ENCODE measurements at places on chromosomes 7 and 10.

GRCh38 chr7:30180718-30181117 is 45.9 kb downstream of the MTURN start:
- no peak for DNase-seq

DNA sequence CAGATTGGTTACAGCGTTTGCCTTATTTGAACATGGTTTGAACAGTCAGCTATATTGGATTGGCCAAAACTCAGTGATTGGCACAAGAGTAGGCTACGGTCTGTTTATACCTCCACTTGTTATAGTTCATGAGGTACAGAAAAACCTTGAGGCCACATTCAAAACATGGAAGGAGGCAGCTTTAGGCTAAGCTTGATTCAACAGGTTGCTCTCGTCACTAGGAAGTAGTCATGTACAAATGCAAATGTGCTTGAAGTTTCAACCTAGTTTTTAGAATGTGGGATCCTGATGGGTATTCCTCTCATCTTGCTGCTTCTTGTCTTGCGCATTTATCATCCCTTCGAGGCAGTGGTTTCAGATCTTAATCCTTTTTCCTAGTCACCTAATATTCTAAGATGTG is 132.1 kb downstream of the MGMT start:
- no peak for DNase-seq

DNA sequence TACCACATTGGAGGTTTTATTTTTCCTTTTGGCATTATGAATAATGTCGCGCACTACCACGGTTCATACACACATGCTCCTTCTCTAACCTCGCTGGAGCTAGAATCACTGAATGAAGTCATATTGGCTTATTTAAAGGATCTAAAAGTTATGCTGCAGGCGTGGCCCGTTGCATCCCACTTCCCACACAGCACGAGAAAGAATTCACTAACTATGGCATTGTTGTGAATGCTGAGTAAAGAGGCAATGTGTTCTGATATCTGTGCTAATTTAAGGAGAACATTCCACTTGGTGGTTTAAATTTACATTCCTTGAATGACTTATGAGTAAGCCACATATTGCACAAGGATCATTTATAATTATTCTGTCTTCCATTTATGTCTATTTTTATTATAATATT is 20.7 kb downstream of the TCERG1L start:
- no peak for DNase-seq

DNA sequence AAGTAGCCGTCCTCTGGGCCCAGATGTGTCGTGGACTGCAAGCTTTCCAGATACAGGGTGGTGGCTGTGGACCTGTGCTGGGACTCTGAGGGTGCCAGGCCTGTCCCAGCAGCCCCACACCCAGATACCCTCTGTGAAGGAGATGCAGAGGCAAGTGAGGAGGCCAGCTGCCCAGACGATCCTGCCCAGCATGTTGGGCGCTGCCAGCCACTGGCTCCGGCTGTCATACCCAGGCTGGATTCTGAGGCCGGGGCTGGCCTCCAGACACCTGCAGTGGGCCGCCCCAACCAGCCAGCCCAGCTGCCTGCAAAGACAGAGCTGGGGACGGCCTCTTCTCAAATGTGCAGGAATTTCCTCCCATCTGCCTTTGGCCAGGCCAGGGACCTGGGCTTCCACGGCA is 39.1 kb upstream of the EBF3 start:
- DNase-seq, result no peak

DNA sequence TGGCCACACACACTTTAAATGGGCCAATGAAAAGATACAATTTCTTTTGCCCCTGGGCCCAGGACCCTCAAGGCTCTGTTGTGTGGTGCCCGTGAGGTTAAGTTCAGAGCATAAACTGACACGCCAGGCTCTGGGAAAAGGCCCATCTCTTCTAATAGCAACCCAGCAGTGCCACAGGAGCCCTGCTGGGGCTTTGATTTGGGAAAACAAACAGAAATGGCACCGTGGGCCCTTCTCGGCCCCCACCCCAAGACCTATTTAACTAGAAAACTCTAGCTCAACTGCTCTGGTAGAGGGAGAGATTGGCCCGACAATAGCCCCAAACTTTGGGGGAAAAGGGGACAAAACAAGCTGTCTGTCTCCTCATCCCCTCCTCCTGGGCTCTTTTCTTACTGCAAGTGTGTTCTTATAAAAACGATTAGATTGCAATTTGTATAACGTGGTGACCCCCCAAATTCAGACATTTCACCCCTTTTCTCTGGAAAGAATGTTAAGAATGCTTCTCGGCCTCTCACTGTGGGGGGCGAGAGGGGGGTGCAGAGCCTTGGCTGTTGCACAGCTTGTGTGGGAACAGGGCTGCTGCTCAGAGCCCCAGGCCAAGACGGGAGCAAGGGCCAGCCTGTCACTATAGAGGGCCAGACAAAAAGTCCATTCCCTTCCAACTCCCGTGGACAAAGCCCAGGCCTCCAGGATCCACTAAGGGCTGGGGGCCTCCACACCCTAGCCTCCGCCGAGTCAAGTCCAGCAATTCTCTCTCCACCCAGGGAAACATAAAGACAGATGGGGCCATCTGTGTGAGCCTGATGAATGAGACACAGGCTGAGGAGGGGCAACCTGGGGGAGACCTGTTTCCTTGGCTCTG is 26.8 kb downstream of the DPCD start:
- DNase-seq, result no peak

DNA sequence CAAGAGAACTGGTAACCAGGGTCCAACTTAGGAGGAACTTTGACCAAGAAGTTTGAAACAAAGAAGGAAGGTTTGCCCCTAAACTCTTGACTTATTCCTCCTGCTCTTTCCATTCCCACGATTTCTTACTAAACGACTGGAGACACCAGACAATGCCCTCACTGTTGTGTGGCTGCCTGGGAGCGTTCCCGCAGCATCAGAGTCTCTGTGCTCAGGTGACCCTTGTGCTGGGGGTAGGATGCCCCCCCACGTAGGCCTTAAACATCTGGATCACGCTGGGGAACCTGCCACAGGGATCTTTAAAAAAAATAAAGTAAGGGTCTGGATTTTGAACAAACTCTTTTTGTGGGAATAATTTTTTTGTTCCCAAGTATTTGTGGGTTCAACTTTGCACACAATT is 30.1 kb upstream of the CTBP2 start:
- no peak for DNase-seq

GRCh38 chr10:99080275-99080945 is 155.2 kb downstream of the HPSE2 start:
- no peak for DNase-seq

GRCh38 chr7:127865466-127865865 is 165.8 kb downstream of the LRRC4 start:
- no peak for DNase-seq

DNA sequence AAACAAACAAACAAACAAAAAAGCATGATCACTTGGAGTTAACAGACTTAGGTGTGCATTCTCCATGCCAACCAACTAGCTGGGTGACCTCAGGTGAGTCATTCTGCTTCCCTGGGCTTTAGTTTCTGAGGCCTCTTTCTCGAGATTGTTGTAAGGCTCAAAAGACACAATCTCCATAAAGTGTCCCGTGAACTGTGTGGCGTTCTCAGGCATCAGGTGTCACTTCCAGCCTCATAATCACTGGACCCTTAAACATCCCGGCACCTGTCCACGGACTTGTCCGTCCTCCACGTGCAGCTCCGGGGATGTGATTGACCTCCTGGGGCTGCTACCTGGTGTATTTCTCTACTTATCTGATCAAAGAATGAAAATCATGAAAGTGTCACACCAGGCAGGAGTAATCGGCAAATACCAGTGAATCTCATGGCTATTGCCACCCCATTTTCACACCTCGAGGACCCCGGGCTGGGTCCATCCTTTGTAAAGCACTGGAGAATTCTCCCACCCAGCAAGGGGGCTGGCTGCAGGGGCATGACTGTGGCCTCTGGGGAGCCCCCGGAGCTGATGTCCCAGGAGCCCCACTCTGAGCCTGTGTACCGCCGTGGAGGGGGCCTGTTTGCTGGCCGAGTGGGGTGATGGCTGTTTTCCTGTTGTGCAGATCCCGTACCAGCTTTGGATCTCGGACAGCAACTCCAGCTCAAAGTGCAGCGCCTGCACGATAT is 189.8 kb upstream of the SH2B2 start:
- no peak for DNase-seq

DNA sequence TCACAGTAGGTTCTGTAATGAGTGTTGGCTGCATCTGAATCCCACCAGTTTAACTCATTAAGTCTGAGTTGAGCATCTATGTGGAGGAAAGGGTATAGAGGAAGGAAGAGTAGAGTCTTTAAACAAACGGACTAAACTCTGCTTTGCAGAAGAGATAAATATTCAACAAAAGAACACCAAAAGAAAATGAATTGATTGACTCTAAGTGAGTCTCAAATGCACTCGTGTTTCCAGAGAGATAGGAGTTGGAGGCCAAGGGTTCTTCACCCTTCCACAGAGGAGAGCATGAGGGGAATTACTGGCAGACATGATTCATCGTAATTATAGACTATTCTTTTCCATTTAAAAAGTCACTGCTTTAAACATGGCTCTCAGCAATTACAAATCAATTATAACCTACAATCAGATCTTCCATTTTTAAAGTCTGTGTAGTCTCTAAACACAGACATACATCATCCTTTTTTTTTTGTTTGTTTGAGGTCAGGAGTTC is 56.3 kb downstream of the PLPP4 start:
- no peak for DNase-seq

DNA sequence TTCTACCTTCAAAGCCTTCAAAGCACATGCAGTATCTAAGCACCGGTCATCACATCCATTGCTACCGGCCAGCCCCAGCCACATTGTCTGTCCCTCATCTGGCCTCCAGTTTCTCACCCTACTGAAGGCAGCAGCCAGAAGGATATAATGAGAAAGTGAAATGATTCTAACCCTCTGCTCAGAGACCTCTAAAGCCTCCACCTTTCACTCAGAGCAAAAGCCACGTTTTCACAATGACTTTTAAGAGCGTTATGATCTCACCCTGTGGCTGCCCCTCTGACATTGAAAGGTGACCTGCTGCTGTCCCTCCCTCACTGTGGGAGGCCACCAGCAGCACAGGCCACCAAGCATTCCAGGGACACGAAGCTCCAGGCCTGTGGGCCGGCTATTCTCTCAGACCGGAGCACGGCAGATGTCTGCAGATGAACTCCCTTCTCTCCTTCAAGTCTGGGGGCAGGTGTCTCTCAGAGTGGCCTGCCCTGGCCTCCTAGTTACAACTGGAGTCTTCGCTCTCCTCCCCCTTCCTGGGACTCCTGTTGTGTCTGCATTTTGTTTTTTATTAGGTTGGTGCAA is 94.9 kb upstream of the EEPD1 start:
- DNase-seq, result no peak

DNA sequence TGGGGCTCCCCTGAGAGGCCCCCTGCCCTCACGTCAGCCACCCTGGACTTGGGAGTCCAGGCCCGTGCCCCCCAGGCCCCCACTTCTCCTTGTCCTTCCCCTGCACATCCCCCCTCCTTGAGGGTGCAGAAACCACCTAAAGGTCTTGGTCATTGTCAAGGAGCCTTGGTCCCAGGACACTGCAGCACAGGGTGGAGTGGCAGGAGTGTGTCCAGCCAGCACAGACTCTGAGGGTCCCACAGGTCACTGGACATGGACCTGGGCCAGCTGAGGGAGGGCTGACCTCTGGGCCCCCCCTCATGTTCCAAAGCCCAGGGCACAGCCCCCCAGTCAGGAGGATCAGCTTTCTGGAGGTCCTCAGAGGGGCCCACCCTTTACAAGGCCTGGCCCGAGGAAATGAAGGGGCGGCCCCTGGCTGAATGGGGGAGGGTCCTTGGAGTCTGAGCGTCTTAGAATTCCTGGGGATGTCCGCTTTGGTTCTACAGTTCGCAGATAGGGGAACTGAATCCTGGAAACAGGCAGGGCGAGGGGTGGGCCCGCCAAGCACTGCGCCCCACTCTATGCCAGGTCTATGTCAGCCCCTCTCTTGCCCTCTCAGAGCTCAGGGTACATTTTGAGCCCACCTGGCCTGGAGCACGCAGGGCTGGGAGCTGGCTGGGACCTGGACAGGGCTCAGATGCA is 54.0 kb downstream of the PWWP2B start:
- DNase-seq, result no peak

GRCh38 chr7:24573554-24574338 is 494 bp downstream of the PALS2 start:
- peak; percentile 29 for DNase-seq

DNA sequence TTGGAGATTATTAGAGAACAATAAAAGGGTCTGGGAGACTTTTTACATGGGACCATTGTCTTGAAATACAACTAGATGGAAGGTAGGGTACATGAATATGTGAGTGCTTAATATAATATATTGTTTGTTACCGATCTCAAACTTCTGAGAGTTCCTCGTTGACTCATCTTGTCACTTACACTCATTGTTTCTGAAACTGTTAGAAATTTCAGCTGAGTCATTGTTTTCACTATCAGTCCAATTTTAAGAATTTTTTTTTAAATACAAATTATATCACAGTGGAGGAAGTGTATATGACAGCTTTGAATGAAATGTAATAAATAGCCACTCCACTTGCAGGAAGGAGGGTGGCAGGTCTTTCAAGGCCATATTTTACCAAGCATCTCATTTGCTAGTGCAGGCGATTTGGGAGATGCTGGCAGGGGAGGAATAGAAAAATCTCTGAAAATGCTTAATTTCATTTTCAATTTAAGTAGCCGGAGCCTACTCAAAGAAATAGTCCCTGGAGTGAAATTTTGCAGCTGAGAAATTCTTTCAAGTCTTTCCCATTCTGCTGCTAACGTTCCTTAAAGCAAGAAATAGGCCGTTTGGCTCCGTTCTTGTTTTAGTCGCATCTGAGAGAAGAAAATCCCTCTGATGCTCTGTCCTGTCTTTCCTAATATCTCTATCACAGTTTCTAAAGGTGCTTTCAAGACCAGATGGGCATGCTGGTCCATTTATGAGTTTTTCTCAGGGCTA is 1404.2 kb upstream of the CELF2 start:
- DNase-seq, result no peak

GRCh38 chr7:106262221-106262881 is 22.4 kb downstream of the NAMPT start:
- DNase-seq, result no peak

GRCh38 chr10:122239578-122240257 is 31.4 kb upstream of the BTBD16 start:
- no peak for DNase-seq

DNA sequence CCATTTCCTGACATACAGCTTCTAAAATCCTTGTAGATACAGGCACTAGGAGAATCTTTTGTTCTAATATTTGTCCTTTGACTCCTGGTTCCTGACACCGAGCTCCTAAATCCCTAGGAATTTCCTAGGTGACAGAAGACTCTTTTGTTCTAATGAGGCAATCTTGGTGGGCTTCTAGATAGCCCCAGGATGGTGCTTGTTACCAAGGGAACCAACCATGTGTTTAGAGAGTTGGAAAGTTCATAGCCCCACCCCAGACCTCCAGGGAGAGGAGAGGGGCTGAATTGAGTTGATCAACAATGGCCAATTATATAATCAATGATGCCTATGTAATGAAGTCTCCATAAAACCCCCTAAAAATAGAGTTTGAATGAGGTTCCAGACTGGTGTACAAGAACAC is 145.1 kb downstream of the JMJD1C start:
- no peak for DNase-seq

GRCh38 chr7:83149466-83149865 is 13.2 kb downstream of the PCLO start:
- no peak for DNase-seq
